Stimulated activated CD4-positive, alpha-beta T cell treated with anti-CD3 and anti-CD28 coated beads, Interleukin-1b, Interleukin-23, amount 100 ng/mL, for 1 hour (primary cell): ENCODE measurements at places on chromosomes 5 and 9.

GRCh38 chr5:133907075-133907474 is 61.4 kb downstream of the C5orf15 start:
- no peak for DNase-seq

- DNase-seq: no peak
Observed at GRCh38 chr5:135179308-135179980, 145.4 kb upstream of the PITX1 start.

GRCh38 chr9:137411645-137412380 is 11.1 kb downstream of the EXD3 start:
- DNase-seq: no peak

GRCh38 chr5:55162666-55163065 is 2.7 kb downstream of the GPX8 start:
- no peak for DNase-seq

- no peak for DNase-seq
Observed at GRCh38 chr5:80072103-80073073, 37.2 kb downstream of the THBS4 start.

GRCh38 chr5:138064526-138064925 is 19.3 kb upstream of the WNT8A start:
- DNase-seq: no peak

- no peak for DNase-seq
Observed at GRCh38 chr9:94207781-94208180, 51.3 kb upstream of the ZNF169 start.

- DNase-seq: no peak
Observed at GRCh38 chr9:78439866-78440830, 143.2 kb downstream of the PSAT1 start.

- no peak for DNase-seq
Observed at GRCh38 chr9:137175345-137175961, 3.6 kb upstream of the TMEM210 start.

DNA sequence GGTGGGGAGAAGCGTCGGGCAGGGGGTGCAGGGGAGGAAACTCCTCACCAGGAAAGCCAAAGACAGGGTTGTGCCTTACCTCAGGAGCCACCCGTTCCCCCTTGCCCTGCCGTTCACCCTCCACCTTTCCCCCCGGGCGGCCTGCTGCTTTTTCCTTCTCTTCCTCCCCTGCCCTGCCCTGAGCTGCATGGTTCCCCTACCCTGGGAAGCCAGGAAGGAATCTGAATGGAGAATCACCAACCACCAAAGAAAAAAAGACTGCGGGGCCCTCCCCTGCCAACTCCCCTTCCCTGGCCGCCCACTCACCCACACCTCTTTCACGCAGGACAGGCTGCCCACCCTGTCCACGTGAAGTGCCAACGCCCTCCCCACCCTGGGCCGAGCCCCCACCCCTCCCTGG is 820 bp upstream of the NFX1 start:
- DNase-seq: no peak

GRCh38 chr5:143652108-143652700 is 159.8 kb upstream of the HMHB1 start:
- DNase-seq: no peak

DNA sequence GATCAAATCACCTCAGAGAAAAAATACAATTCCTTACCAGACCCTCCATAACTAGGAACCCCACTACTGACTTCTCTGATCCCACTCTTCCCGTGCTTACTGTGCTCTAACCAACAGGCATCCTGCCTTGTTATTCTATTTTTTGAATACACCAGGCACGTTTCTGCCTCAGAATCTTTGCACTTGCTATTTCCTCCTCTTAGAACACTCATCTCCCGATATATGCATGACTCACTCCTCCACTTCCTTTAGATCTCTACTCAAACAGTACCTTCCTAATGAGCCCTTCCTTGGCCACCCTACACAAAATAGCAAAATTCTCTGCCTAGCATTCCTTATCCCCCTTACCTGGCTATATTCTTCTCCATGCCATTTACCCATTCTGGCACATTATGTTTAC is 43.9 kb downstream of the MAPKAP1 start:
- no peak for DNase-seq

DNA sequence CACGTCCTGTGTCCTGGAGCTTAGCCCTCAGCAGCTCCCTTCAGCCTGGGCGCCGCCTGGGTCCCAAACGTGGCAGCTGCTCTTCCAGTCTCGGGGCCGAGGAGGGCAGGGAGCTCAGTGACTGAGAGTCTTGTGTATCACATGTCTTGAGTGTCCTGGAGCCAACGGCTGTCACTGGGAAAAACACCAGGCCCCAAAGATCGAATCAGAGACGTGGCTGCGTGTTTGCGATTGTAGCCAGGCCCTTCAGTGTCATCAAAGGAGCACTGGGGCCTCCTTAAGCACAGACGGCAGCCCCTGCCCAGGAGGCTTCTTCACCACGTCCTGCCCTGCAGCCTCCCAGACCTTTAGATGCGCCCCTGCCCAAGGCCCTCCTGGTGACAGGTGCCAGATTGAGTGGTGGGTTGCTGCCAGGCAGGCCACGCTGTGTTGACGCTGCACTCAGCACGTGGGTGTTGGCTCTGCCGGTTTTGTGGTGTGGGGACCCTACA is 5.7 kb upstream of the EXOC3 start:
- DNase-seq: no peak

DNA sequence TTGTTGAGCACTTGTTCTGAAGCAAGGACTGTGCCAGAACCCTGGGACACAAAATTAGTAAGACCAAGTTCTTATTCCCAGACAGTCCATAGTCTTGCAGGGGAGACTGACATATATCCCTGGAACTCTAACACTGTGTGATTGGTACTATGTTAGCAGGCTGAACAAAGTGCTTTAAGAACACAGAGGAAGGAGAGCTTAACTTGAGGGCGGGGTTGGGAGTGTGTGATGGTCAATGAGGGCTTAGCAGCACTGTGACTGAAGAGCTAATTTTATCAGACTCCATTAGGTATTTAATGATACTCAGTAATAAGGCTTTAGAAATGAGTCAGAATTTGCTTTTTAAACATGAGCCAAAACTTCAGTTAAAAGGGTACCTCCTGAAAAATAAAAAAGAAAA is 14.9 kb upstream of the SPATA24 start:
- DNase-seq: no peak

DNA sequence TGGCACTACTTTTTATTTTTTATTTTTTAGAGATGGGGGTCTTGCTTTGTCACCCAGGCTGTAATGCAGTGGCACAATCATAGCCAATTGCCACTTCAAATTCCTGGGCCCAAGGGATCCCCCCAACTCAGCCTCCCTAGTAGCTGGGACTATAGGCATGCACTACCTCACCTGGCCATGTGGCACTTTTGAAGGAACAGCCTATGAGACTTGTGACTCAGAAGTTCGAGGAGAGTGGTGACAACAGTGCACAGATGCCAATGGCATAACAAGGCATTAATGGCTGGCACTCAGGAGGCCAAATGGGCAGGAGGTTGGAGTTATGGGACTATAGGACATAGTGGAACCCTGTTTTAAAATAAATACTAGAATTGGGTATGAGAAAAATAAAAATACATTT is 33.7 kb downstream of the ANKRD31 start:
- DNase-seq: no peak

DNA sequence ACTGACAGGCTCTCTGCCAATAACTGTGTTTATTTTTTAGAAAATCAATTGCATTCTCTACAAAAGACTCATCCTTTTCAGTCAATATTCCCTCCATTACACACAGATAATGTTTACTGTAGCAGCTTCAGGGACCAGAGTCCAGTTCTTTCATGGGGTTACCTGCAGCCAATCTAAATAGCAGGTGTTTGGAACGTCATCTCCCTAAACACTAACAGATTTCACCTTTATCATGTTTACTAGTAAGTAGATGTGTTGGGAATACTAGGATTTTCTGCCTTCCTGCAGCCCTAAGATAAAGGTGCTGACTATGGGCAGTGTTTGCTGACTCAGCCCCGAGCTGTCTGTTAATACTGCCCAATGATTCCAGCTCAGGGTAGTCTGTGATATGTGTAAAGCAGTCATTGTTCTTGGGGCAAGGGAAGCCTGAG is 447.0 kb downstream of the KIF4B start:
- DNase-seq: no peak

- DNase-seq: no peak
Observed at GRCh38 chr5:132267931-132268768, 10.7 kb downstream of the PDLIM4 start.

DNA sequence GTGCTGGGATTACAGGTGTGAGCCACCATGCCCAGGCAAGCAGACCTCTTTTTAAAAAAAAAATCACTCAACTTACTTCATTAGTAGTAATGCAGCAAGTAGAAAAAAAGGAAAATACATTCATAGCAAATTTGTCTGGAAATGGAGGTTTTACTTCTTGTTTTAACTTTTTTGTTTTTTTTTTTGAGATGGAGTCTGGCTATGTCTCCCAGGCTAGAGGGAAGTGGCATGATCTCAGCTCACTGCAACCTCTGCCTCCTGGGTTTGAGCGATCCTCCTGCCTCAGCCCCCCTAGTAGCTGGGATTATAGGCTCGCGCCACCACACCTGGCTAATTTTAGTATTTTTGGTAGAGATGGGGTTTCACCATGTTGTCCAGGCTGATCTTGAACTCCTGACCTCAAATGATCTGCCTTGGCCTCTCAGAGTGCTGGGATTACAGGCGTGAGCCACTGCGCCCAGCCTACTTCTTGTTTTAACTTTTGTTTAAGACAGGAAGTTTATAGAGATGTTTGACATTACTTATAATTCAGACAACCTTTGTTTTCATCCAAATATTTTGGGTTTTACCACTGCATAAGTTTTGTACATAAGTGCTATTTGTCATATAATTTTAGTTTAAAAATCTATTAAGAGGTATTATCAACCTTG is 26.5 kb downstream of the UBE2R2 start:
- DNase-seq: no peak

- no peak for DNase-seq
Observed at GRCh38 chr5:98643569-98643968, 129.9 kb upstream of the RGMB start.

GRCh38 chr5:158992037-158992740 is 107.5 kb downstream of the EBF1 start:
- no peak for DNase-seq

- no peak for DNase-seq
Observed at GRCh38 chr5:149475777-149476176, 75.5 kb downstream of the CSNK1A1 start.

- no peak for DNase-seq
Observed at GRCh38 chr9:130402243-130402642, 42.5 kb upstream of the ASS1 start.
